ENCODE measurements at places on chromosomes 11 and 22. TPM values are rescaled to one million over a fixed set of nuclear protein-coding genes. Genes with fewer than 3 reads are reported as not detected.

GRCh38 chr11:17387811-17388210 lies 648 bp downstream of the KCNJ11 start:
- no peak for DNase-seq

GRCh38 chr11:96272529-96273222 lies 70.3 kb downstream of the MAML2 start:
- peak; percentile 87 for DNase-seq

DNA sequence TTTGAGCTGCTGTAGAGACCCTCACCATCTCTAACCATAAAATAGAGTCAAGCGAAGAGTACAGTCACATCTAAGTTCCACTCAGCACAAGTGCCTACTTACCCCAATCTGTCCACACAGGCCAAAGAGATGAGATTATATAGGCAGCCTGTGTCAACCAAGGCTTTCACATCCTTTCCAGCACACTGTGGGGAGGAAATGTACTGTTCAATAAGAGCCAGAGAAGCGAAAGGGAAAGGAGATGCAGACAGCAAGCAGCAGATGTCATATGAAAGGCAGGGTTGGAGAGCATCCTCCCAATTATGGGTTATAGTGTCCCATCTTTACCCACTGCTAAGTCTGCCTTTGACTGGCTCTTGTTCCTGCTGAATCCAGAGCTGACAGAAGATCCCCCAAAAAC lies 16.4 kb downstream of the NRIP3 start:
- no peak for DNase-seq

DNA sequence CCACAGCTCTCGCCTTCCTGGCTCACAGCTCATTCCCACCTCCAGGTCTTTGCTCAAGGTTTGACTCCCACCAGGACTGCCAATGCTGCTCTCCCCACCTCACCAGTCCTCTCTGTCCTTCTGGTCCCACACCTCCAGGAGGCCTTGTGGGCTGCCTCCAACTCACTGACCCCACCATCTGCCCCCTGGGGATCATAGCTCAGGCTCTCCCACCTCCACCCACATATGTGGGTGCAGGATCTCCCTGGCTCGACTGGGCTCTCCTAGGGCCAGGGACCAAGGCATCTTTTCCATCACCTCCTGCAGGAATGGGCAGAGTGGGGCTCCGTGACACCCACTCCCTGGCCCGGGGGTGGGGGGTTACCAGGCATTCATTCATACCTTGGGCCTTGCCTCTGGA lies 13.8 kb upstream of the SSTR3 start:
- DNase-seq = no peak

GRCh38 chr11:129395883-129396282 lies 20.2 kb downstream of the BARX2 start:
- DNase-seq = no peak

- DNase-seq = no peak
Observed at GRCh38 chr22:32175683-32176644, 16.9 kb upstream of the C22orf42 start.

DNA sequence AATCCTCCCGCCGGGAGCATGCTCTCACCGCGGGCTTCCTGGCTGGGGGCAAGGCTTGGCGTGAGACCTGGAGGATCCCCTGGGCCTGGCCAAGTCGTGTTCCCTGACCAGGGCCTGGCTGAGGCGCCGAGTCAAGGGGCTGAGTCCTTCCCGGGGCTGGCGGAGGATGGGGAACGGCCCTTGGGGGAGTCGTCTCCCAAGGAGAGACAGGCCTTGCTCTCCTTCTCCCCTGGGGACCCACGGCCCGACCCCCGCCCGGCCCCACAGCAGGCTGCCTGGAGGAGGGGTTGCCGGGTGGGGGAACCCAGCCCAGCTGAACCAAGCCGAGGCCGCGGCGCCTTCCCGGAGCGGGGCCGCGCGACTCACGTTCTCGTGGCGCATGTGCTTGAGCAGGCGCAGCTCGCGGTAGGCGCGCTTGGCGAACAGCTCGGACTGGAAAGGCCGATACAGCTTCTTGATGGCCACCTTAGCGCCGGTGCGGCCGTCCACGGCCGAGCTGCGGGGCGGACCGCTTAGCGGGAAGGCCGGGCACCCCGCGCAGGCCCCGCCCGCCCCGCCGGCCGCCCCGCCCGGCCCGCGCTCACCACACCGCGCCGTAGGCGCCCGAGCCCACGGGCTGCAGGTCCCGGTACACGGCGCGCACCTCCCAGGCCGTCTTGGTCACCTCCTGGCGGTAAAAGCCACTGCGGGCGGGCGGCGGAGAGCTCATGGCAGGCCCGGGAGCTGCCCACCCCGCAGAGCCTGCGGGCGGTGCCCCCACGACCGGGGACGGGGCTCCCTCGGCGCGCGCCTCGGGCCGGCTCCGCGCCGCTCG lies 475 bp downstream of the MAPK12 start:
- peak; percentile 83 for DNase-seq

- DNase-seq = no peak
Observed at GRCh38 chr11:64378335-64378880, 19.4 kb downstream of the RPS6KA4 start.

GRCh38 chr11:128834157-128834556 lies 32.9 kb downstream of the KCNJ1 start:
- DNase-seq = no peak

DNA sequence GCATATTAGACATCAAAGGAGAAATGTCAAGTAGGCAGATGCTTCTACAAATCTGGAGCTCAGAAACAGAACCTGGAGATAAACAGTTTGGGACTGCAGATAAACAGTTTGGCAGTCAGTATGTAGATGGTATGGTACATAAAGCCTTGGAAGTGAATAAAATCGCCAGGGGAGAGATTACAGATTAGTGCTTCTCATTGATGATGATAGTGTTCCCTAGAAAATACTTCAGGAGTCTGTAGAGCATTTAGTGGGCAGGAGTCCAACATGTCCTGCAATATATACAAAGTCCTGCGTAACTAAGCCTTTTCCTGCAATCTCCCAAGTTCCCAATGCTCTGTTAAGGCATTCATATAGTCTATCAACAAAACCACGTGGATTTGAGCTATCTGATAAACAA lies 35.2 kb downstream of the NARS2 start:
- no peak for DNase-seq

- no peak for DNase-seq
Observed at GRCh38 chr22:50143096-50143495, 27.4 kb upstream of the PANX2 start.

DNA sequence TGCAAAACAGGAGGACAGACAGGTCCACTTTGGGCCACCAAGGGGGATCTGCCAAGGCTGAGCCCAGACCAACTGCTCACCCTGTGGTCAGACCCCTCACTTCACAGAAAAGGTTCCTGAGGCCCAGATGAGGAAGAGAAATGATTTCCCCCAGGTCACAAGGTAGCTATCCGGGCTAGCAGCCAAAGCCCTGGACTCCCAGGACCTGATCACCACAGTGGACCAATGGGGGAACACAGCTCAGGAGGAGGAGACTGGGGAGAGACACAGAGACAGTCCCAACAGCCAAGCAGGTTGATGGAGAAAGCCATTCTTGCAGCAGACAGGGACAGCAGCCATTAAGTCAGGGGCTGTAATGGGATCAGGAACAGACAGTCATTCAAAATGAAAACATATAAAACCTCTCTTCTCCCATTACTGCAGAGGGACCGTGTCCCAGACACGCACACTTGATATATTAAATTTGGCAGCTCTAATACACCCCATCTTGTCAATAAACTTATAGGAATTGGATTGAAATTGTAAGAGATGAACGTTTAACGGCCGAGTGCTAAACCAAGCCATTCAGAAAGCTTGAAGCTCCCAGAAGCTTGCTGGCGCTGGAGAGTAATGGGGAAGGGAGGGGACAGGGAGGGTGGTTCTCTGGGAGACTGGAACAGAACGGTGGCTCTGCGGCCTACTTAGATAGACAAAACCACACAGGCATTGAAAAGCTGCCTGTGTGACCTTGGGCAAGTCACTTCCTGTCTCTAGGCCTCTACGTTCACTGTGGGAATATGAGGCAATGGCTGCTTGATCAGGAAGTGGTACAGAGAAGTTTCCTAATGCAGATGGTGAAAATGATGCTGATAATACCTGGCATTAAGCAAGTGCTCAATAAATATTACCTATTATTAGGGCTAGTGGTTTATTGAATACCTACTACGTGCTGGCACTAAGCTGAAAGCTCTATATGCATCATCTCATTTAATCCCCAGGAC lies 16.0 kb downstream of the ZMAT5 start:
- no peak for DNase-seq

- DNase-seq = no peak
Observed at GRCh38 chr22:19515654-19516377, 8.4 kb downstream of the CLDN5 start.

DNA sequence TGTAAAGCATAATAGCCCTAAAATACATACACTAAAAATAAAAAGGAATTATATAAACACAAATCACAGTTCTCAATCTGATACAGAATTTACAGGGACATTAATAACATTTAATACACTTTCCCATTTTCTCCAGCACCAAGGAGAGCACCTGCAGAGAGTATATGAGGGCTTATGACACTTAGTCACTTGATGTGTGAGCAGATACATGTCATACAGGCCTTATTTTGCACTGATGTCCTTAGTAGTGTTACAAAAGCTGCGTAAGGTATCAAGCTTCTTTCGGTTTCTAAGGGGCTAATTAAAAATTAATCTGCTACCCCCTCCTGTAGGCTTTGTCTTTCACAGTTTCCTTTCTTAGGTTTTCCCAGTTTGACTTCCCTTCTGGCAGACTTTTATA lies 61.3 kb downstream of the TRIM44 start:
- no peak for DNase-seq

DNA sequence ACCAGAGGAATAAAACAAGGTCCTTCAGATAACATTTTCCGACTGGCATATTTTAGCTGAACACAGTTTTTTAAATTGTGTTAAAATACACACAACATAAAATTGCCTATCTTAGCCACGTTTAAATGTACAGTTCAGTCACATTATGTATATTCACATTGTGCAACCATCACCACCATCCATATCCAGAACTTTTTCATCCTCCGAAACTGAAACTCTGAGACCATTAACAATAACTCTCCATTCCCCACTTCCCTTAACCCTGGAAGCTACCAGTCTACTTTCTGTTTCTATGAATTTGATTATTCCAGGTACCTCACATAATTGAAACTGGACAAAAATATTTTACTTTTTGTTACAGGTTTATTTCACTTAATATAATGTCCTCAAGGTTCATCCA lies 213.3 kb downstream of the ETS1 start:
- no peak for DNase-seq

The PACSIN3 gene
- 31.2 TPM for total RNA-seq

The SLC25A1 gene
- total RNA-seq = 137 TPM

The UPK3A gene
- not detected for total RNA-seq

The OR51E2 gene
- not detected for total RNA-seq

The DTX4 gene
- total RNA-seq = 58.0 TPM

All from stomach (tissue), 19 donors.